ENCODE measurements at places on chromosomes 11 and 22.

GRCh38 chr22:28741200-28741784 is 328 bp downstream of the CHEK2 start:
- no peak for DNase-seq

DNA sequence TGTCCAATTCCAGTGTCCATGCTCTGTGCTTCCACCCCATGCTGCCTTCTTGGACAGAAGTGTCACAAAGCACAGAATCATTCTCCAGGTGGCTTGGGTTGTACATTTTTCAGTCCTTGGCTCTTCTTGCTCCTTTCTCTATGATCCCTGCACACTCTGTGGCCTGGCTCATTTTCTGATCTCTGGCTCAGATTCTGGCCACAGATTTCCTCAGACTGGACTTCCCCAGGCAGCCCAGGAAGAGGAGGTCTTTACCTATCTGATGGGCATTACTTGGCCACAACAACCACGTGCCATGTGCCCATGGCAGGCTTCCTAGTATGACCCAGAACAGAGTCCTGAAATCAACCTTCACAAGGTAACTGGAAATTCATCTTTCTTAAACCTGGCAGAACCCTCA is 27.2 kb downstream of the SYTL2 start:
- DNase-seq: no peak

GRCh38 chr11:71996946-71997345 is 1.8 kb upstream of the IL18BP start:
- peak; percentile 98 for DNase-seq

GRCh38 chr22:44372611-44373010 is 59.9 kb upstream of the SHISAL1 start:
- no peak for DNase-seq

DNA sequence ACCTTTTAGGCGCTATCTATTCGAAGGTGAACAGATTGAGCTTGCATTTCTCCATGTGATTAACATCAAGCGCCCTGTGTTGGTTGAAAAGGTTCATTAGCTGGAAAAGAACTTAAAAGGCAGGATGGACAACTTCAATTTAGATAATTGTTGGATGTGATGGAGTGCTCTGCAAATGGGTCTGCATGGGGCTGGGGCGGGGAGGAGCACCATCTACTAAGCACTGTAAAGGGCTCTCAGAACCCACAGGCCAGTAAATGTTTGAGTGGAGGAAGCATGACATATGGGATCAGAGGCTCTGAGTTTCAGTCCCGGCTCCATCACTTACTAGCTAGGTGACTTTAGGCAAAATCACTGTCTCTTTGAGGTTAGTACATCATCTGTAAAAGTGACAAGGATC is 28.2 kb downstream of the ARL14EP start:
- no peak for DNase-seq

- DNase-seq: no peak
Measured at GRCh38 chr11:83051760-83052671, 19.7 kb downstream of the RAB30 start.

DNA sequence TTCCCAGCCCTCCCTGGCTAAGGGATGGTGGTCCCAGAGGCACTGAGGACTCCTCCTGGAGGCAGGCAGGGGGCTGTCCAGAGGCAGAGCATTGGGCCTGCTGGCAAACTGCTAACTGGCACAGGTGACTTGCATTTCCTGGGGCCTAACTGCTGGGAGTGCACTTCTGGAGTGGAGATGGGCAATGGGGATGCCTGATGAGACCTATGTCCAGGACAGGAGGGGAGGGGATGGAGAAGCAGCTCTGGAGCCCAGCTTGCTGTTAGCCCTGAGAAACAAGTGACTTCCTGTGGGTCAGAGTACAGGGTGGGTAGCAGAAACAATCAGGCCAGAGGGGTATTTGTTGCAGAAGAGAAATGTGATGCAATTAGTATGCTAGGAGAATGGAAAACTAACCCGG is 253.2 kb downstream of the ST3GAL4 start:
- no peak for DNase-seq

DNA sequence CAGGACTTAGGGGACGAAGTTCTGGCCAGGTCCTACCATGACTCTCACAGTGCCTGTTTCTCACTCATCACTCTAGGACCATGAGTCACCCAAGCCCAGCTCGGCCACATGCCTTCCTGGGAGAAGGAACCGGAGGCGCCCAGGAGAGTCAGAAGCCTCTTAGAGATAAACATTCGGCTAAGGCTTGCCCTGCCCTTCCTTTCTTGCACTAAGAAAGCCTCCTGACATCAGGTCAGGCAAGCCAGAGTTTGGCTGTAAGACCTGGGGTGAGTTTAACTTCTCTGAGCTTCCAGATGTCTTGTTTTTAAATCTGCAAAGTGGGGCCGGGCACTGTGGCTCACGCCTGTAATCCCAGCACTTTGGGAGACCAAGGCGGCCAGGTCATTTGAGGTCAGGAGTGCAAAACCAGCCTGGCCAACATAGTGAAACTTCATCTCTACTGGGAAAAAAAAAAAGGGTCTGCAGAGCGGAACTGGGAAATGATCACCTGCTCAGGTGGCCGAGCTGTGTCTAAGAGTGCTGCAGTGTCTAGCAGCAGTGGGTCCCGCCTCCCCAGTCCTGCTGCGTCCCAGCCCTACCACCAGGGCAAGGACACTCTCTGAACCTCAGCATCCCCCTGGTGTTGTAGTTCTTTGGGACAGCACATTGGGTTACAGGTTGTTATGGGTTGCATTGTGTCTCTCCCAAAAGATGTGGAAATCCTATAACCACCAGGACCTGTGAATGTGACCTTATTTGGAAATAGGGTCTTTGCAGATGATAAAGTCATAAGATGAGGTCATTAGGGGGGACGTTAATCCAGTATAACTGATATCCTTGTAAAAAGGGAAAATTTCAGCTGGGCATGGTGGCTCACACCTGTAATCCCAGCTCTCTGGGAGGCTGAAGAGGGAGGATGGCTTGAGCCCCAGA is 1.8 kb upstream of the CARS1 start:
- DNase-seq: no peak

DNA sequence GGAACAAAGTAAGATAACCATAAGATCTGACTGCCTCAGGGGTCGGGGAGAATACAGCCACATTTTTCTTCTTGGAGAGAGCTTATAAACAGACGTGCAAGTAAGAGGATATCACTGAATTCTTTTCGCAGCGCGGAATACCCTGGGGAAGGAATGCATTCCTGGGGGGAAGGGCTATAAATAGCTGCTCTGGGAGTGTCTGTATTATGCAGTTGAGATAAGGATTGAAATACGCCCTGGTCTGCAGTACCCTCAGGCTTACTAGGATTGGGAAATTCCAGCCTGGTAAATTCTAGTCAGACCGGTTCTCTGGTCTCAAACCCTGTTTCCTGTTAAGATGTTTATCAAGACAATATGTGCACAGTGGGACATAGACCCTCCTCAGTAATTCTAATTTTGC is 1491.7 kb upstream of the RAG2 start:
- no peak for DNase-seq

GRCh38 chr11:1532014-1532586 is 40.0 kb downstream of the DUSP8 start:
- no peak for DNase-seq

GRCh38 chr11:76744186-76745043 is 38.7 kb upstream of the TSKU start:
- DNase-seq: peak; percentile 88

DNA sequence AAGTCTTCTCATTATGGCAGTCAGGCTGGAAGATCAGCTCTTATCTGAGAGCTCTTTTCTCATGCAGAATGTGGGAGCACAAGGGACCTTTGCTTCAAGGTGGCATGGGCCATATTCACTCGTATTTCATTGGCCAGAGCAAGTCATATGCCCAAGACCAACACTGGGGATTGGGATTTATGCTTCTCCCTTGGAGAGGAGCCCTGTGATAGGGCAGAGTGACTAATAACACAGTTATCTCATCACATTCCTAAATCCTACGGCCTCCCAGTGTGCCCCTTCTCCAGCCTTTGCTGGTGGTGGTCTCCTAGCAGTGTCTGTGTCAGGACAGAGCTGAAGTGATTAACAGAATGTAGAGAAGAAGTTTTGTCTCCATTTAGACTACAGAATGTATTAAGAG is 48.6 kb downstream of the SYT9 start:
- no peak for DNase-seq

GRCh38 chr22:30325065-30325720 is 1.5 kb downstream of the TBC1D10A start:
- peak; percentile 59 for DNase-seq

DNA sequence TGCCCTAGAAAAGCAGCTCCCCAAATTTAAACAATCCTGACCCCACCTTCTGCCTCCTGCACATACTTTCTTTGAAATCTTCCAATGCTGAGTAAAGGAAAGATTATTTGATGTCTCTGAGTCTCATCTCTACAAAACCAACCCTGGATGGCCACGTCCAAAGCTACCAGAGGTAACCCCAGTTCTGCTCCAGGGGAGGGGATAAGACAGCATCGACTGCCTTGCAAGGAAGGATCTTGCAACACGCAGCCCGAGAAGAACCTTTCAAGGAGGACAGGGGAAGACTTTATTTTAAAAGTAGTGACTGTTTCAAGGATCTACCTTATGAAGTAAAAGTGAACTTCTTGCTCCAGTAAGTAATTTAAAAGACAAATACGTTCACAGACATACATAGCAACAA is 66.5 kb upstream of the TMEM45B start:
- no peak for DNase-seq

DNA sequence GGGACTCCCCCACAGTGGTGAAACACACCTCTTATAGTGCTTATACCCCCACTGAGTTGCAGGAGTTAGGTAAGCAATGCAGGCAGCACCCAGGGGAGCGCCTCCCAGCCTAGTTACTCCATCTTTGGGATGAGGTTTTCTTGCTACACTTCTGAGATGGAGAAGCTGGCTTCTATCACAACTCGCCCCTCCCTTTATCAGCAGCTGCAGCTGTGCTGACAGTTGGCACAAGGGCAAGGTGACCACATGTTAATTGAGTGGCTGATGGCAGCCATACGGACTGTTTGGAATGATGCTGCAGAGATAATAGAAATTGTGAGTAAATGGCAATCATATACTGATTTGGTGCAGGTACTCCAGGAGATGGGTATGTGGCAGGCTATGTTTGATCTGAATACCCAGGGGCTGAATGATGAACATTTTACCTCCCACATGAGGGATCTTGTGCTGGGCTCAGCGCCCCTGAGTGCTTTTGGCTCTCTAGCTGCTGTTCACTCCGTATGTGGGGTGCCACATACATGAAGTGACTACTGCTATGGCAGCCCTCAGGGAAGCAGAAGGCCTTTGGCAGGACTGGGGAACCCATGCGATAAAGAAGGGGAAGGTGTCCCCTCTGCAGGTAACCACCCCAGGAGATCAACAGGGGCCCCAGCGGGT is 29.2 kb upstream of the KCNA4 start:
- DNase-seq: no peak

DNA sequence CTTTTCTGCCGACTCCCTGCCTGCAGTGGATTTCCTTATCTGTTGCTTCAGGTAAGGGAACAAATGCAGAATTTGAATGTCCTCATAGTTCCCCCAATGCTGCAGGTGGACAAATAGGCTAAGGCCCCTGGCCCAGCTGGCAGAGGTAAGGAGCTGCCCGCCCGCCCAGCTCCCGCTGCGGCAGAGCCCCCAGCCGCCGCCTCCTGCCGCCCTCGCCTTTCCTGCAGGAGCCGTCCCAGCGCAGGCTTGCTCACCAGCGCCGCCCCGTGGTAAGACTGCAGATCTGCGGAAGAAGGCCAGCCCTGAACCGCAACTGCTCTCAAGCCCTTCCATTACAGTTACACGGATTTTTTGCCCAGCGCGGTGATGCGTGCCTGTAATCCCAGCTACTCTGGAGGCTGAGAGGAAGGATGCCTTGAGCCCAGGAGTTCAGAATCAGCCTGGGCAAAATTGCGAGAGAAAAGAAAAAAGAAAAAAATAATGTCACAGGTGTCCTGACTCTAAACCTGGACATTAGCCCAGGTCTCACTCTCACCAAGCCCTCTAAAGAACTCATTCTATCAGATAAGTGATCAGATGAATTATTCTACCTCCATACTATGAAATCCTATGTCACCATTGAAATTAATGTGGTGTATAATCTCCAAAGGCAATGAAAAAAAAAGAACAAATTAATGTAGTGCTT is 51.2 kb upstream of the EMID1 start:
- peak; percentile 62 for DNase-seq

GRCh38 chr11:5247472-5248192 is 2.0 kb downstream of the HBG1 start:
- DNase-seq: no peak

DNA sequence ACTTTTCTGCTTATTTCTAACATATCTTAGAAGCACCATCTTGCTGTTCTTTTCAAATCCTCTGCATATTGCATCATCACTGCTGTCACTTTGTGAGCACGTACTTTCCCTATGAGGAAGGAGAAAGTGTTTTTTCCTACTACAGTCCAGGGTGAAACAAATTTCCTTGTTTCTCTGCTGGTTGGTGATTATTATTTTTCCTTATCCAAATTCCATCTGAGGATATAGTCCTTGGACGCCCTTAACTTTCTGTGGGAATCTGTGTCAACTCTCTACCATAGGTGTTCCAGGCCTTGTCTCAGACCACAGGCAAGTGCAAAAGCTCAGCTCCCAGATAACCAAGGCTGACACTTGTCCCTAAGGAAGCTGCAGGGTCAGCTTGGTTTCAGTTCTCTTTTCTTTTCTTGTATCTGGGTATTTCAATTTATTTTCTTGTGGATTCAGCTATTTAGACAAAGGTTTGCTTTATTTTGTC is 29.4 kb upstream of the LYVE1 start:
- DNase-seq: peak; percentile 73

GRCh38 chr11:64803846-64804345 is 882 bp upstream of the MAP4K2 start:
- DNase-seq: no peak

DNA sequence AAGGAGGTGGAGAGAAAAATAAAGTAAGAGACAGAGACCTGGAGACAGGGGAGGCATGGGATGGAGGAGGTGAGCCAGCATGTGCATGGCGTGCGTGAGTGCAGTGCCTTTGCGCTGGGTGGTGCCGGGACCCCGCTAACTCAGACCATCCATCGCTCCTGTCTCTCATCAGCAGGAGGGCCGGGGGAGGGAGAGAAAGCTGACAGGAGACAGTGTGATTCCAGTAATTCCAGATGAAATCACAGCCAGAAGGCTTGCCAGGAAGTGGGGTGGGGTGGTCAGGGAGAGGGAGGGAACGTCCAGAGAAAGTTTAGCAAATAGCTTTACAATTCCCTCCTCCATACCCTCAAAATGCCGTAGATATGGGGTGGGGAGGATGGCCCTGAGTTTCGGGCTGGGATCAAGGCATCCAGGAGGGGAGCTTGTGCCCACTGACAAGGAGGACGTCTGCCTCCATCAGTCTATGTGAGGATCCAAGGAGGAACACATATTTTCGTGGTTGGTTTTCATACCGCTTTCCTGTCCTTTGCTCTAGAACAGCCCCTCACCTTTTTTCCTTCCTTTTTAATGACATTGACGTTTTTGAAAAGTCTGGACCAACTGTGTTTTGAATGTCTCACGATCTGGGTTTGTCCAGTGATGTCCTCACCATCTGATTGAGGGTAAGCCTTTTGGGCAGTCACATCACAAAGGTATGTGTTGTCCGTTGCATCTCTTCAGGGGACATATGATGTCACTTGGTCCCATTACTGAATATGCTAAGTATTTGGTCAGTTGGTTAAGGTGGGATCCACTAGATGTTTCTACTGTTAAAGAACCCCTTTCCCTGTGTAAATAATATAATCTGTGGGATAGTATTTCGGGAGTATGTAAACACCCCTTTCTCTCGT is 567.3 kb downstream of the MIAT start:
- DNase-seq: no peak

Measured in inflammatory macrophage treated with lipopolysaccharide for 4 hours (primary cell).